Activated T-helper 1 cell treated with anti-CD3 and anti-CD28 coated beads, Interleukin-2, amount 50 U/mL, for 16 hours (primary cell): ENCODE measurements at places on chromosomes 3 and 15.

DNA sequence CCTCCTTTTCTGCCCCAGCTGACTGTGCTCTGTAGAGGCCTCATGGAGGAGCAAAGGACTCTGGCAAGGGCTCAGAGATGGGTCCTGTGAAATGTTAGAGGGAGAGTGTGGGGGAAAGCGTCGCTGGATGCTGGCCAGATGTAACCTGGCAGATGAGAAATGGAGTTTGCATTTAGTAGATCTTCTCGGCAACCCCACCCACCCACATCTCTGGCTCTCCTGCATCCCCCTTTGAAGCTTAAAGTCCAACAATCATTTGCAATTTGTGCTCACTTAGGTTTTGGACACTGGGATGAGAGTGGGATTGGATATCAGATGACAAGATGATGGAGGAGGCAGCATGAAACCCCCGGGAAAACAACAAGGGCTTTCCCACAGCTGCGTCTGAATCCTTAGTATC, 523.6 kb upstream of the MCTP2 start:
- DNase-seq: no peak

- DNase-seq: no peak
These were observed 129.6 kb upstream of the LMCD1 start for GRCh38 chr3:8371960-8372463.

DNA sequence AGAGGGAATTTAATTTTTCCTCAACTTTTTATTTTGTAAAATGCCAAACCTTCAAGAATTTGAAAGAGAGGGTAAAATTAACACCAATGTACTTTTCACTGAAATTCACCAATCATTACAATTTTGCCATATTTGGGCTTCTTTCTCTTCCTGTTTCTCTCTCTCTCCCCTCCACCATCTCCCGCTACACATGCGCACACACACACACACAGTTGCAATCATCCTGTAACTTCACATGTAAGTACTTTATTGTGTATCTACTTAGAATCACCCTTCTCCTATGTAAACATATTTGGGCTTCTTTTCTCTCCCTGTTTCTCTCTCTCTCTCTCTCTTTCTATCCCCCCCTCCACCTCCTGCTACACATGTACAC, 7.4 kb downstream of the ARL14 start:
- DNase-seq: no peak

- no peak for DNase-seq
These were observed 26.1 kb upstream of the ZNF280D start for GRCh38 chr15:56759450-56759845.

DNA sequence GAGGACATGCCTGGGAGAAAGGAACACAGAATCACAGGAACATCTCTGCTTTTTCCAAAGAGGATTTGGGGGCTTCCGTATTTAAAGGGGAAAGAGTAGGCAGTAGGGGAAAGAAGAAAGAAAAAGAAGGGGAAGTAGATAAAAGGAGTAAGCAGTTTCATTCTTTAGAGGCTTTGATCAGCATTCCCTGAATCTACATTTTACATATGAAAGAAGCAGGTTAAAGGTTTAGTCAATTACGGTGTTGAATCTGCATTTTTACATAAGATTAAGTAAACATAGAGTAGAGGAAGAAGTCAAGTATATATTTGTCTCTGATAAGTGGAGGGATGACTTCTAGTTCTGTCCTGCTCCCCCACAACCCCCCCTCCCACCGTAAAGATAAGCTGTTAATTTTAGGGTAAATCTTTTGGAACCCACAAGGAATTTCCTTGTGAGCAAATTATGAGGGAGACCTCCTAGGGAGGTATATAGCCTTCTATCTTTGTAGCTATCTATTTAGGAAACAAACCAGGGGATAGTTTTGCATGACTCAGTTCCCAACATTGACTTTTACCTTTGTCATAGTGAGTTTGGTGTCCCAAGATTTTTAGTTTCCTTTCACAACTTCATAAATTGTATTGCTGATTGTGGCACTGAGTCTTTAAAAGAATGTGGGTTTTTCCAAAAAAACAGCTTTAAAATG, 8.7 kb upstream of the P2RY12 start:
- no peak for DNase-seq

GRCh38 chr15:92001307-92001706, 147.8 kb downstream of the SLCO3A1 start:
- DNase-seq: no peak

GRCh38 chr3:81554388-81554787, 207.1 kb downstream of the GBE1 start:
- no peak for DNase-seq

- no peak for DNase-seq
These were observed 49.4 kb downstream of the CPN2 start for GRCh38 chr3:194301730-194302129.

DNA sequence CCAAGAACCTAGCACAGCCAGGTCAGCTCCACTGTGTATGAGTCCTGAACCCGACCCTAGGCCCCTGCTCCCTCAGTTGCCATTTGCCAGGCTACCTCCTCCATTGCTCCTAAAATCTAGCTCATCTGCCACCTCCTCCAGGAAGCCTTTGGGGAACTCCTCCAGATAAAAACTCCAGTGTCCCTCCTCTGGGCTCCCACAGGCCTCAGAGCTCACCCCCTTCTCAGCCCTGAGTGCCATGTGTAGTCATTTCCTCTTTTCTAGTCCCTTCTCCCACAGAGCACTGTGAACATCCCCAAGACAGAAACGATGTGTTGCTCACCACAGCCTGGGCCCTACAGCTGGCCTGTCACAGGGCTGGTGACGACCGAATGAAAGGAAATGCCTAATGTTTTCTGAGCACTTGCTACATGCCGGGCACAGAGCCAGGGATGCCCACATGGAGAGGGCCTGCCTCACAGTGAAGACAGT, 61.0 kb downstream of the IQSEC1 start:
- DNase-seq: peak; percentile 20

DNA sequence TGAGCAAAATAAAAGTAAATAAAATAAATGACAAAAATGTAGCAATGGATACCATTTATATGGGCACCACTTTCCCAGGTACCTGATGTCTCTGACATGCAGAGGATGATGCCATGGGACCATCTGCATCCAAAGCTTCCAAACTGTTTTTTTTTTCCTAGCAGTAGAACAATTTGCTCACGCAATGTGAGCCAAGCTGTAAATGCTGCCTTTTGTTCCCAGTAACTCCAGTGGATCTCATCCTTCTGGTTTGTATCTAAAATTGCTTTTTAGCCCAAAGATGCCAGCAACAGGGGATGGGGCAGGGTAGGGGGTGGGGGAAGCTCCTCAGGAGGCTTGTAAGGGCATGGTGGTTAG, 32.7 kb downstream of the SLC12A8 start:
- DNase-seq: no peak

DNA sequence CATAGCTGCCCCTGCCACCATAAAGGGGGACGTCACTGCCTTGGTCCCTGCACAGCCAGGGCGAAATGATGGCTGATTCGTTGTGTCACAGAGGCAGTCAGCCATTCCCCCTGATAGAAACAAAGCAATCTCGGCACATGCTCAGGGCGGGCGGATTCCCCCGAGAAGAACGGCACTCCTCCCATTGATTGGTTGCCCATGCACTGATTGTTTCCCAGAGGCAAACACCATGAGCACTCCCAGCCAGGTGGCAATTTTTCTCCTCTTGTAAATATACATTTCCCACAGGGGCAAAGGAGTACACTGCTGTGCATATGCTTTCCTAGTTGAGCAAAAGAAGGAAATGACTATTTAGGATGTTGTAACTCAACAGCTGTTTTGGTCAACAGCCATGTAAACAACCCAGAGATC, 56.5 kb downstream of the KY start:
- no peak for DNase-seq

GRCh38 chr15:70293591-70294470, 196.1 kb upstream of the TLE3 start:
- DNase-seq: no peak
